Left lobe of liver (tissue), 2 donors: ENCODE measurements at places on chromosomes 2 and 18.

GRCh38 chr2:229239021-229239420 lies 32.1 kb downstream of the PID1 start:
- no peak for DNase-seq

- DNase-seq, result no peak
Measured at GRCh38 chr2:38145236-38145635, 69.3 kb upstream of the CYP1B1 start.

DNA sequence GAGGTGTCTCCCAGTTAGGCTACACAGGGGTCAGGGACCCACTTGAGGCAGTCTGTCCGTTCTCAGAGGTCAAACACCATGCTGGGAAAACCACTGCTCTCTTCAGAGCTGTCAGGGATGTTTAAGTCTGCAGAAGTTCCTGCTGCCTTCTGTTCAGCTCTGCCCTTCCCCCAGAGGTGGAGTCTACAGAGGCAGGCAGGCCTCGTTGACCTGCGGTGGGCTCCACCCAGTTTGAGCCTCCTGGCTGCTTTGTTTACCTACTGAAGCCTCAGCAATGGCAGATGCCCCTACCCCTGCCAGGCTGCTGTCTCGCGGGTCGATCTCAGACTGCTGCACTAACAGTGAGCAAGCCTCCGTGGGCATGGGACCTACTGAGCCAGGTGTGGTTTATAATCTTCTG lies 346.3 kb downstream of the CELF4 start:
- DNase-seq, result no peak

DNA sequence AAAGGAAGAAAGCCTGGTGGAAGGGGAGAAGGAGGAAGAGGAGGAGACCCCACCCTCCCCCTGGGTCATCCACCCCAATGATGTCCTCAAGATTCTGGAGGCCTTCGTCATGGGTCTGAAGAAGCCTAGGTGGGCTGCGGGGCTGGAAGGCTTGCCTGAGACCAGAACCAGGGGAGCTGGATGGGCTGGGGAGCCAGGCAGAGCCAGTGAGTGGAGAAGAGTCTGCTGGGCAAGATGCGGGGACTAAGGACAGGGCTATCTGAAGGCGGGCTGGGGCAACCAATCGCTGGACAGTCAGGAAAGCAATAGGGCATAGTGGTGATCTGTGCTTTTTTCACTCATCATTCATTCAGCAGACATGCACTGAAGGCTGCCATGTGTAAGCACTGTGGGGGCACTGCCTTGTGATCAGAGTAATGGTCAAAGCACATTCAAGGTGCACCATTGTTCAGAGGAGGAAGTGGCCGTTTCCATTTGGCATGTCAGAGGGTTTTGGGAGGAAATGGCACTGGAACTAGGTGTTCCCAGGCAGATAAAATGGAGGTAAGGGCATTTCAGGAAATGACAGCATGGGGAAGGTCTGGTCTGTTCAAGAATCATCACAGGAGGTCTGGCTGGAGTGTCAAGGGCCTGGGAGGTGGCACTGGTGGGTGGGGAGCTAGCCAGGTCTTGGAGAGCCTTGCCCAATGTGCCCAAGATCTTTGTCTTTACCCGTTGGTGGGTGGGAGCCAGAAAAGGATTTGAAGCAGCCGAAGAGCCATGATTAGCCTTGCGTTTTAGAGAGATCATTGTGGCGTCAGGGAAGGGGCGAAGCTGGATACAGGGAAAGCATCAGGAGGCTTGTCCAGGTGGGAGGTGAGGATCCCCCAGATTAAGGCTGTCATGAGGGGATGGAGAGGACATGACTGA lies 24.2 kb downstream of the OTOF start:
- DNase-seq, result no peak

DNA sequence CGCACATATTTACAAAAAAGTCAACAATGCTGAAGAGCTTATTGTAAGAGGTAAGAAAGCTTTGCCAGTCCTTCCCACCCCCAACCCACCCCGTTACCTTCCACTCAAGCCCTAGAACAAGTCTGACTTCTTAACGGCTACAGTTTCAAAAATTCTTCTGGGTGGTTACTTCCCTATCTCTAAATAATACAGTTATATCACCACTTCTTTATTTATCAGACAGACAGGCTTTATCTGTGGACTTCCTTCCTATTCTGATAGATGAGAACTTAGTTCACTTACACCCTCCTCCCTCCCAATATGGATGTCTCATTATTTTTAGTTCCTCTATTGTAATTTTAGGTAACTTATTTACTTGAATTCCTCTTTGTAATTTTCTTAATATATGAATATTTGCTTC lies 26.7 kb upstream of the ACTR3 start:
- no peak for DNase-seq

- peak; percentile 63 for DNase-seq
Measured at GRCh38 chr2:199524689-199525574, 67.2 kb upstream of the SATB2 start.

DNA sequence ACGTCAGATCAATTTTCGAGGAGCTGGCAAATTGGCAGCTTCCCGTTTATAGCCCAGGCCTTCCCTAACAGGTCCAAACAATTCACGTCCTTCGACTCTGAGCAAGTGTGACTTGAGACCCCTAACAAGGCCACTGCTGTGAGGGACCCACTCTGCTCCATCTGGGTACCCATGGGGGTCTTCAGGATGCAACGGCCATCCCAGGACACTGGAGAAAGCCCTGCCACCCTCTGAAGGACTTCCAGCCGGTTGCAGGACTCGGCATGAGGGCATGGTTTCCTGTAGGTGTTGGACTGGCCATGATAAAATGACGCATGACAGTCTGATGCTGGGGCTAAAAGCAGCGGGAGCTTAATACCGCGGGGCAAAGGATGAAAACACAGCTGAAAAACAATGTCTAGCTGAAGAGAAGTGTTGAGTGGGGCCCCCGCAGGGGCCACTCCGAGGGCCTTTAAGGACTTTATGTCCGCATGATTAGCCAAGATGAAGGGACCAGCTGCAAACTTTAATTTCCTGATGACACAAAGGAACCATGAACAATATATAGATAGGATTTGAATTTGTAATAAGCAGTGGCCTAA lies 113.3 kb upstream of the ZNF521 start:
- no peak for DNase-seq

- DNase-seq, result no peak
Measured at GRCh38 chr2:188527141-188527540, 235.5 kb downstream of the GULP1 start.

DNA sequence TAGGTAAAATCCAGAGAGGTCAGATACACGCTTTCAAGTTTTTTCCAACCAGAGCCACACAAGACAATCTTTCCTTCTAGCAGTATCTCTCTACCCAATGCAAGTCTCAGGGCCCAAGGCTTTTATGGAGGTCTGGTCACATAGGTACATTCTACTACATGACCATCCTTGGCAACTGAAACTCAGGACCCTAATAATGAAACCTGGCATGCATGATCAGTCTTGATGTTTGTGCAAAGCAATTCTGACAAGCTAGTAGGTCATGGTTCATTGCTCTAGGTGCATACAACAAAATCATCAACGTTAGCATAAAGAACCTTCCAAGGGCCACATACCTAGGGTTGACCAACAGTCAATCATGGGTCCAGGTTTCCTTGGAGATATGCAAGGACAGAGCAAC lies 33.2 kb upstream of the CCDC88A start:
- no peak for DNase-seq

DNA sequence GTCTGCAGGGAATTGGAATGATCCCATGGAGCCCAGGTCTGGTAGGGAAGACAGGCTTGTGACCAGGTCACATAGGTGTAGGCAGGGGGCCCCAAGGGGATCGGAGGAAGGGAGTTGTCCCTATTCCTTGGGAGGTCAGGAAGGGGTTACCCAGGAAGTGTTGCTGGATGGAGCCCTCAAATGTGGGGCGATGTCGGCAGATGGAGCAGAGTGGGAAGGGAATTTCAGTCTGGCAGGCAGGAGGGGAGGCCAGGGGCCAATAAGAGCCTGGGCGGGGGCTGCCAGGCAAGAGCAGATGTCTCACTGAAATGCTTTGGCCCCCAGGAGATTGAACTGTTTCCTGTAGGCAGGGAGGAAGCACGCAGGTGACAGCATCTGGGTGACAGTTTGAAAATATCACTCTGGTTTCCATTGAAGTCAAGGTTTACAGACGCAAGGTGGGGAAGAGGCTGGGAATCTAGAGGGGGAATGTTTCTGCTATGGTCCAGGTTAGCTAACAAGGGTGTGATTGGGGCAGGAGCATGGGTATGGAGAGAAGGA lies 81.5 kb upstream of the SMAD2 start:
- DNase-seq, result no peak

DNA sequence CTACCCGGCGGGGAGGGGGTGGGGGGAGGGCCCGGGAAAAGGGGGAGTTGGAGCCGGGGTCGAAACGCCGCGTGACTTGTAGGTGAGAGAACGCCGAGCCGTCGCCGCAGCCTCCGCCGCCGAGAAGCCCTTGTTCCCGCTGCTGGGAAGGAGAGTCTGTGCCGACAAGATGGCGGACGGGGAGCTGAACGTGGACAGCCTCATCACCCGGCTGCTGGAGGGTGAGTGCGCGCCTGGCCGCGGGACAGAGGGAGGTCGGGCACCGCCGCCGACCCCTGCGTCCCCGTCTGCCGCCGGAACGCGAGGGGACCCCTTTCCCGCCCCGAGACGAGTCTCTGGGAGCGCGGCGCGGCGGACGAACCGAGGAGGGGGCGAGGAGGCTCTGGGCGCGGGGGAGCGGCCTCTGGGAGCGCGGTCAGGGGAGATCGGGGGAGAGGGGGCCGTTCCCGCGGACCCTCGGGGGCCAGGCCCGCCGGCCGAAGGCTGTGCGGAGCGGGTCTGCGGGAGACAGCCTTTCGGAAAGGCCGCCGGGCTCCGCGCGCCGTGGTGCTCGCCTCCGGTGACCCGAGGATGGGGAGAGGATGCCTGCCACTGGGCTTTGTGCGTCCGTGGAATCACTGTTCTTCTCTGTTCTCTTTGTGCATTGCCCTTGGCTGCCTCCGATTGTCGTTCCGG lies 463 bp downstream of the PPP1CB start:
- no peak for DNase-seq

DNA sequence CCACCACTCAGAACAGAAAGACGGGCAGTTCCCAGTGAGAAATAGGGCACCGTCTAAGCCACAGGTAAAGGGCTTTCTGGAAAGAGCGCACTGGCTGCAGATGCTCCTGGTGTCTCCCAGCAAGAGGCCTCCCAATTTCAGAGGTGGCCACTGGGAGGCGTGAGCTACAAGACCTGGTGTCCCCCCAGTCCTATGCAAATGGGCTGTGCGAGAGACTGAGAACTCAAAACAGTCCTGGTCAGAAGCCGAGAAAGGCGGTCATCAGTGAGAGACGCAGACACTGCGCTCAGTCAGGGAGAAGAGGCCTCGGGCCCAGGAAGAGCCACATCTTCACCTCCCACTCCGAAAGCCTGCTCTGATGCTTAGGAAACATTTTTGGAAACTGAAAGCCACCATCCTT lies 179.5 kb downstream of the EIPR1 start:
- DNase-seq, result no peak

- DNase-seq, result peak; percentile 84
Measured at GRCh38 chr2:74002505-74003421, 18.1 kb downstream of the TET3 start.

DNA sequence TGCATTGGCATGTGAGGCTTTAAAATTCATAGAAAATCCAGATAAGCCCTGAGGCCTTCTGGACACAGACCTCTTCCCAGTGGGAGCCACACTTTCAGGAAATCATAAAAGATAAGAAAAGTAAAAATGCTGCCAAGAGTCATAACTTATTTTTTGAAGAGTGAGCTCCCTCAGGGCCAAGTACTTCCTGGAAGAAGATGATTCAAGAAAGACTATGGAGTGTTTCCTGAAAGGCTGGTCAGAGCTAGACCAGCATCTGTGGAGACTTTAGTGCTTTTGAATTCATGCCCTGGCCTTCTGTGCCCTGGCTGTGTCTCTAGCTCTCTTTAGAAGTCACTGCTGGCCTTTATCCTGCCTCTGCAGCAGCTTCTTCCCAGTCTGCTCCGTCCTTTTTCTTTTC lies 6.4 kb upstream of the XDH start:
- no peak for DNase-seq

GRCh38 chr18:5159080-5159479 lies 38.0 kb downstream of the AKAIN1 start:
- no peak for DNase-seq

- no peak for DNase-seq
Measured at GRCh38 chr2:215218587-215219577, 80.5 kb upstream of the ABCA12 start.

DNA sequence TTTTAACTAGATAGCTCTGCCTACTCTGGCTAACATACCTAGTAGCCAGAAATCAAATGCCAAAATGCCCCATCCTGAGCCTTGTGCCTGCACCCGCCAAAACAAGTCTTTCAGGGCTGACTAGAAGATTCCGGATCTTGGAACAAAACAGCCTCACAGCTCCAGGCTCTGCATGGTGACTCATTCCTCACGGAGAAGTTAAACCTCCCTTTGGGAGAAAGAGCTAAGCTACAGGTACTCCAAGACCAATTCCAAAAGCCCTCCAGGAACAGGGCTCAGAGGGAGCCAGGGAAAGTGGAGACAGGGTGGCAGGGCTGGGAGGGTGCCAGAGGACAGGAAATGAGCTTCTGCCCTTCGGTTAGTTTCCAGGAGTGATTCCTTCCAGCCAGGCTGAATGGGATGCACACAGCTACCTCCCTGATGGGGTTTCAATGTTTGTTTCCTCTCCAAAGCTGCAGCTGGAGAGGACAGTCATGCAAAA lies 295.6 kb downstream of the TNS1 start:
- DNase-seq, result no peak

- no peak for DNase-seq
Measured at GRCh38 chr2:212107989-212108388, 430.6 kb downstream of the ERBB4 start.

DNA sequence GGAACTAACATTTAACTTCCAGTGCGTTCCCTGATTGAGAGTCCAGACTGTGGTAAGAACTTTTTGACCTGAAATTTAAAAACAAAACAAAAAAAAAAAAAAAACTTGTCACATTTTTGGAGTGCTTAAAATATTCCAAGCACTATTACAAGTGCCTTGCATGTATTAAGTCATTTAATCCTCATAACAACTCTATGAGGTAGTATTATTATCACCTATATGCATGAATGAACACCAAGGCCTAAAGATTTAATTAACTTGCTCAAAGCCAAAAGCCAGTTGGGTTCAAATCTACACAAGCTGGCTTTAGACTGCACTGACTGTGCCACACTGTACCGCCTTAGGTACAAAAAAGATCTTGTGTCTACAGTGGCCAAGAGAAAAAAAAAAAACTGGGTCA lies 35.2 kb downstream of the METTL4 start:
- DNase-seq, result no peak

- DNase-seq, result no peak
Measured at GRCh38 chr2:133085646-133086045, 415.6 kb upstream of the LYPD1 start.

GRCh38 chr2:202444000-202444399 lies 67.9 kb downstream of the BMPR2 start:
- DNase-seq, result no peak

GRCh38 chr18:65610939-65611338 lies 139.9 kb upstream of the CDH7 start:
- DNase-seq, result no peak

GRCh38 chr2:234111523-234111922 lies 61.0 kb downstream of the SPP2 start:
- DNase-seq, result no peak

GRCh38 chr2:71787108-71787415 lies 333.7 kb downstream of the DYSF start:
- DNase-seq, result no peak

- no peak for DNase-seq
Measured at GRCh38 chr2:118865106-118865505, 17.7 kb upstream of the EN1 start.
